ENCODE measurements at places on chromosomes 7 and 10.

DNA sequence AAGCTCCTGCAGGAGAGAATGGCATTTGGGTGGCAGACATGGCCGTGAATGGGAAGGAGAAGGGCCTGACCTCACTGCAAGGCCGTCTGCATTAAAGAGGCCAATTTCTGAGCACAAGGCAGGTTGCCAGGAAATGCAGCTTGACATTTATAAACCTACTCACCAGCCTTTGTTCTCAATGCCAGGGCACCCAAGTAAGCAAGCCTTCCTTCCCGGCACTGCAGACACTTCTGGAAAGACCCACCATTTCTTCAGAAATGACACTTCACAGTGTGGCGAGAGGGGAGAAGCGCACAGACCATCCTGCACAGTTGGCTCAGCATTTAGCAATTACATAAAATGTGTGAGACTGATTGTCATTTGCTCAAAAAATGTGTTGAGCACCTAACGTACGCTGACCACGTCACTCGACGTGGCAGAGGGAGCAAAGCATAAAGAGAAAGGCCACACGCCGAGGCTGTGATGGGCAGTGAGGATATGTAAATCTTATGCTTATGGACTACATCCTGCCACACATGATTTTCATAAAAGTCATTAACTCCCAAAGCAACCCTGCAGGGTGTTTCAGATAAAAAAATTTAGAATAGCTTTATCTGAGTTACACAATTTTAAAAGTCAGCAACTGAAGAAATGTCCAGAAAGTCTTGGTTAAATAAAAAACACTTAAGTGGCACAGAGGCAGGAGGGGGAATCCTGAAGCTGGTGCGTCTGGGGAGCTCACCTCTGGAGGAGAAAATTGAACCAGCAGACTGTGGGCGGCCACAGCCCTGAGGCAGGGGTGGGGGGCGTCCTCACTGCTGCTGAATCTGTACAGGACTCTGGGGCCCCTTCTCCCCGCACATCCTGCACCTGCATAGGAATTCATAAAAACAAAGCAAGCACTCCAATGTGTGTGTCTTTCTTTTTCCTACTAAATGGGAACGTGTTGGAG is 543.8 kb downstream of the PTPRN2 start:
- no peaks in the 10 kb centered on the region for H3K27me3 ChIP-seq
- no peak overlapping the region for H3K4me3 ChIP-seq
- DNase-seq, result no peak
- no peaks in the 10 kb centered on the region for H3K36me3 ChIP-seq
- no peaks in the 10 kb centered on the region for H3K4me1 ChIP-seq

- H3K27me3 ChIP-seq, result no peaks in the 10 kb centered on the region
Measured at GRCh38 chr7:154844955-154845354, 158.0 kb downstream of the PAXIP1 start.

DNA sequence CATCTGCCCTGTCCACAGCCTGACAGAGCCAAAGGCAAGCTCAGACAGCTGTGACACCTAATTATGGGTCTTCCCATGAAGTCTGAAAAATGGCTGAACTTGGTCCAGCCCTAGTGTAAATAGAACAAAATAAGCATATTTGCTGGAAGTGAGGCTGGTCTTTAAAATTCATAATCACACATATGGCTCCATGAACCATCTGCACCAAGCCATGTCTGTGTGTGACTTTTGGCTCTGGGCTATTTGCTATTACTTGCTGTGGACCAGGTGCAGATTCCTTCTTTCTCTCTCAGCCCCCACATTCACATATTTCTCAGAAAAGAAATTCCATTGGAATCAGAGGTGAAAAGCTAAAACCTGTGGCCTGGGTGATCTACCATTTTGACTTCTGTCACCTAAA is 175.9 kb downstream of the PDE1C start:
- H3K27me3 ChIP-seq, result no peaks in the 10 kb centered on the region
- peaks cover 12% of the 10 kb centered on the region for H3K4me1 ChIP-seq
- DNase-seq, result no peak

DNA sequence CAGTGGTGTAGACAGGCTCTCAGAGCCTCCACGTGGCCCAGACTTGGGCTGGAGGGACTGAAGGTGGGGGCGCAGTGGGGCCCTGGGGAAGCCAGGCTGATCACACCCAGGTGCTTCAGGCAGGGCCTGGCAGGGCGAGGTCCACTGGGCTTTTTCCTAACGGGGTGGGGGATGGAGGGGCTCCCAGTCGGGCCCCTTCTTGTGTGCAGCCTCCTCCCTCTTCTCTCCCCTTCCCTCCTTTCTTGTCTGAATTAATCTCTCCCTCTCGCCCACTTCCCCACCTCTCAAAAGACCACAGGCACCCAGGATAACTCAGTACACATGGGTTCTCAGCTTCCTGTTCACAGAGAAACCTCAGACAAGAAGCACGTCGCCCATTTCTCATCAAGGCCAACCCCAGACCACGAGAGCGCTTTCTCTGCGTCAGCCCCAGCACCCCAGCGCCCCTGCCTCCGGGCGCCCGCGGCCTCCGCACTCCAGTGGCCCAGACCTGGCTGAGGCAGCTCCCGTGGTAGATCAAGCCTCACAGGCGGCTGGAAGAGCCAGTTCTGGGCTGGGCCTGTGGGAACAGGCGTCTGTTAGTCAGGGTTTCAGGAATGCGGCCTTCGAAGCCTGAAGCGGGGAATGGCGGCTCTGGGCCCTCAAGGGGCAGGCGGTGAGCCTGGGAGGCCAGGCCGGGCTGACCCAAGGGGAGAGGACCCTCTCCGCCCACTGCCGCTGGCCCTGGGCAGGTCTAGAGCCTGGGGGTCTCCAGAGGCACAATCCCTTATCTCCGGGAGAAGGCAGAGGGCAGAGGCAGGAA is 50.6 kb downstream of the PWWP2B start:
- no peaks in the 10 kb centered on the region for H3K36me3 ChIP-seq
- H3K4me1 ChIP-seq, result peaks cover 55% of the 10 kb centered on the region
- no peak overlapping the region for H3K4me3 ChIP-seq
- peak; percentile 92 for DNase-seq
- H3K27me3 ChIP-seq, result no peaks in the 10 kb centered on the region

- H3K4me3 ChIP-seq, result no peak overlapping the region
- no peak for DNase-seq
- H3K27me3 ChIP-seq, result peaks cover 98% of the 10 kb centered on the region
- no peak overlapping the region for H3K27ac ChIP-seq
Measured at GRCh38 chr10:123143162-123143824, 4.6 kb upstream of the HMX2 start.

- no peaks in the 10 kb centered on the region for H3K27me3 ChIP-seq
- no peak overlapping the region for H3K4me3 ChIP-seq
- no peaks in the 10 kb centered on the region for H3K4me1 ChIP-seq
- DNase-seq, result no peak
- no peaks in the 10 kb centered on the region for H3K36me3 ChIP-seq
Measured at GRCh38 chr7:46955531-46955930, 626.4 kb downstream of the TNS3 start.

DNA sequence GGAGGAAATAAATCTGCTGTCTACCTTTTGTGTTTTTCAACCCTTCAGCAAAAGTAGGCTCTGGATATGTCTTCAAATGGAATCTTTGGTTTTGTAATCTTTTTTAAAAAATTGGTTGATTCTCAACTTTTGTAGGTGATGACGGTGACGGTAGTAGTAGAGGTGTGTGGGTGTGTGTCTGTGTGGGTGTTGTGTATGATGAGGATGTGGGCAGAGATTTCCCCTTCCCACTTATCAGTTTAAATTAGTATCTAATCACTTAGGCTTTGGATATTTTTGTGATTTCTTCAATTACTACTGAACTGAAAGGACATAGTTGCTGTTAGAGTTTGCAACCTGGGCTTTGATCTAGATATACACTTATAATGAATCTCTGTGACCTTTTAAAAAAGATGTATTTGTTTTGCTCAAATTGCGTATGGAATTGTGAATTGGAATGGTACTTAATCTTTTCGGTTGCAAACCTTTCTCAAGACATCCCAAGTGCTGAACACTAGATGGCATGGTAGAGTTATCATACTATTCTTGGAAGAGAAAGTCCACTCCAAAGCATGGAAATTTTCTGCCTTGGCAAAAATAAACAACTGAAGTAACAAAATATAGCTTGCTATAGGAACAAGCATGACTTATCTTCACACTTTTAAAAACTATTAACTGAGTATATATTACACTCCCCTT is 51.9 kb upstream of the A1CF start:
- H3K4me1 ChIP-seq, result no peaks in the 10 kb centered on the region
- H3K27ac ChIP-seq, result no peak overlapping the region
- peak; percentile 61 for DNase-seq
- H3K4me3 ChIP-seq, result no peak overlapping the region
- no peaks in the 10 kb centered on the region for H3K36me3 ChIP-seq
- no peaks in the 10 kb centered on the region for H3K27me3 ChIP-seq

GRCh38 chr7:94250124-94250523 is 144.6 kb upstream of the COL1A2 start:
- no peak for DNase-seq
- no peak overlapping the region for H3K27ac ChIP-seq
- no peaks in the 10 kb centered on the region for H3K36me3 ChIP-seq
- H3K27me3 ChIP-seq, result no peaks in the 10 kb centered on the region
- no peaks in the 10 kb centered on the region for H3K4me1 ChIP-seq

DNA sequence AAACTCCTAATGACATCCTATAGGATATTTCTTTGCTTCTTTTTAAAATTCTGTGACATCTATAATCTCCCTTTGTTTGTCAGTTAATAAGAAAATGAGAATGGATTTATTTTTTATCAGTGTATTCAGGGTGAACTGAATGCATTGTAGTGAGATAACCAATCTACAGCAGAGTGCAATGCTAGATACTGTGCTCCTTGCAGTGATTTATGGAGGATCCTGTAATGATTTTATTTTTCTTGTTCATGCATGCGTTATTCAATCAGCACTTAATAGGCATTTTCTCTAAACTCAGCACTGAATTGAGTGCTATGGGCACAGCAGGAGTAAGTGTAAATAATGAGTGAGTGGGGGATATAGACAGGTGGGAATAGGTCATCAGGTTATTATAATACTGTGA is 253.9 kb downstream of the CDK14 start:
- no peak overlapping the region for H3K27ac ChIP-seq
- H3K36me3 ChIP-seq, result no peaks in the 10 kb centered on the region
- no peaks in the 10 kb centered on the region for H3K27me3 ChIP-seq

DNA sequence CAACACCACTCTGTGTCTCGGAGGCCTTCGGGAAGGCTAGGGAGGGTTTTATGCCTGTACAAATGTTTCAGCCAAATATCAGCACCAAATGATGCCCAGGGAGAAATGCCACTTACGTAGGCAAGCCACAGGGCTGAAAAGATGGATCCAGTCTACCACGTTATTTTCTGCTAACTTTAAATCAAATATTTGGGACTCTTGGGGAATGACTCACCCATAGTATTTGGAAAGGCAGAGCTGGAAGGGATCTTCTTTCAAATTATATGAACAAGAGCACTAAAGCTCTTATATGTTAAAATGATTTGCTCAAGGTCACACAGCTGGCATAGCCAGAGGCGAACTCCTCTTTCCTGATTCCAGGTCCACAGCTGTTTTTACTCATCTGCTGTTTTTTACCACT is 591.4 kb downstream of the SORCS1 start:
- H3K36me3 ChIP-seq, result no peaks in the 10 kb centered on the region
- H3K4me3 ChIP-seq, result no peak overlapping the region
- no peak for DNase-seq
- peaks cover 3% of the 10 kb centered on the region for H3K4me1 ChIP-seq
- H3K27ac ChIP-seq, result no peak overlapping the region

DNA sequence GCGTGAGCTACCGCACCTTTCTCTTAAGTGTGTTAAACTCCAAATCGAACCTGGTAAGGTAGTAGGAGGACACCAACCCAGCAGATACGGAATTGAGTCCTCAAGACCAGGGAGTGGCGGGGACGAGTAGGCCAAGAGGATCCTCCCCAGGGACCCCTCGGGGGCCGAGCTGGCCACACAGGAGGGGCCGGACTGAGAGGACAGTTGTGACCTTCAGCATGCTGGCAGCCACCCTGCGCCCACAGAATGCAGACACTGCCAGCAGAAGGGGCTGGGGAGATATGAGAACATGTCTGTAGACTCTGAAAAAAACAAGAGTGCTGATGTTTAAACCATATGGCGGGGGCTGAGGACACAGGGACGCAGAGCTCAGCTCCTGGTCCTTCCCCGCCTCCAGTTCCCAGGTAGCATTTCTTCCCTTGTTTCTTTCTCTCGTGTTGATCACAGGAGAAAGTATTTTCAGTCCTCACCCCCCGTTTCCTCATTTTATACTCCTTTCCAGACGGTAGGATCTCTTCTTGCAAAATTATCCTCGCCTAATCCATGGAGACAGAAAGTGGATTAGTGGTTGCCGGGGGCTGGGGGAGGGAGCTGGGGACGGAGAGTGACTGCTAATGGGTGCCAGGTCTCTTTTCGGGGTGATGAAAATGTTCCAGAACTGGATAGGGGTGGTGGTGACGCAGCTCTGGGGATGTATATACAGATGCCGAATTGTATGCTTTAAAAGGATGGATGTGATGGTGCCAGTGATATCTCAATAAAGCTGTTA is 11.5 kb upstream of the UNCX start:
- no peak overlapping the region for H3K4me3 ChIP-seq
- H3K27ac ChIP-seq, result no peak overlapping the region
- DNase-seq, result no peak
- H3K4me1 ChIP-seq, result peaks cover 5% of the 10 kb centered on the region

GRCh38 chr7:70595370-70595754 is 536.6 kb upstream of the GALNT17 start:
- no peak overlapping the region for H3K27ac ChIP-seq
- no peaks in the 10 kb centered on the region for H3K36me3 ChIP-seq
- H3K27me3 ChIP-seq, result peaks cover 43% of the 10 kb centered on the region
- peaks cover 13% of the 10 kb centered on the region for H3K4me1 ChIP-seq
- no peak for DNase-seq

DNA sequence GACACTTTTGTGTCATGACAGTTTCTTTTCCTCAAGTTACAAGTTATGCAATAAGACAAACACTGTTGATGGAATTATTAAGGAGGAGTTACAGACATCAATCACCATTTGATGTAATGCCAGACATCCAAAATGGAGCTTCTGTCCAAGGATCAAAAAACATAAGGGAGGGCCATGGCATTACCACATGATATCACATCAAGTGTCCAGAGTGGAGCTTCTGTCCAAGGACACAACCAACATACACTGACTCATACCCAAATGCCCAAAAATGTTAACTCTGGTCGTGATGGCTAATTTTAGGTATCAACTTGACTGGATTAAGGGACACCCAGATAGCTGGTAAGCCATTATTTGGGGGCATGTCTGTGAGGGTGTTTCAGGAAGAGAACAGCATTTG is 140.4 kb downstream of the DOCK4 start:
- DNase-seq, result no peak
- peaks cover 10% of the 10 kb centered on the region for H3K4me1 ChIP-seq
- H3K4me3 ChIP-seq, result no peak overlapping the region
- no peaks in the 10 kb centered on the region for H3K36me3 ChIP-seq

DNA sequence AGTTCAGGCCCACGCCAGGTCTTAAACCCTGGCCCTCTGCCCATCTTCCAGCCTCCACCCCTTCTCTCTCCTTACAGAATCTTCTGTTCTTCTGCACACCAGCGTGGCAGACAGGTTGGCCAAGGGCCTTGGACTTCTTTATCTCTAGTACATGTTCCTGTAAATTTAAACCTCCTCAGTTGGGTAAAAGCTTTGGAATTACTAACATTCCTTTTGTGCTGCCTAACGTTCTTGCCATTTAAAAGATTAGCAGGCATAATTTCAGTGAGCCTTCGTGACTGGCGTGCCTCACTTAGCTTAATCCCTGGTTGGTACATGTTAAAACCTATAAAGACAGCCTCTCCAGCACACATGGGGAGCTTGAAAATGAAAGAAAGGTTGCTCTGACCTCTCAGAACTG is 192.2 kb downstream of the CUX1 start:
- peak; percentile 14 for DNase-seq
- peaks cover 23% of the 10 kb centered on the region for H3K4me1 ChIP-seq
- peaks cover 4% of the 10 kb centered on the region for H3K36me3 ChIP-seq
- H3K27me3 ChIP-seq, result no peaks in the 10 kb centered on the region
- H3K4me3 ChIP-seq, result no peak overlapping the region
